ENCODE measurements at places on chromosomes 2 and 18. TPM values are rescaled to one million over a fixed set of nuclear protein-coding genes. Genes with fewer than 3 reads are reported as not detected.

GYPC gene
- 92.9 TPM for total RNA-seq

AQP12B gene
- not detected for total RNA-seq

HOXD3 gene
- not detected for total RNA-seq

SDC1 gene
- 27.2 TPM for total RNA-seq

REG1B gene
- total RNA-seq: not detected

MC5R gene
- total RNA-seq: not detected

TMEM198 gene
- total RNA-seq: 4.2 TPM

MC4R gene
- total RNA-seq: 0.03 TPM
